Stimulated activated CD8-positive, alpha-beta memory T cell treated with anti-CD3 and anti-CD28 coated beads, Interleukin-15, amount 100 ng/mL, for 1 hour (primary cell): ENCODE measurements at places on chromosomes 13 and 19.

GRCh38 chr13:67076378-67076777 lies 153.8 kb downstream of the PCDH9 start:
- no peak for DNase-seq

DNA sequence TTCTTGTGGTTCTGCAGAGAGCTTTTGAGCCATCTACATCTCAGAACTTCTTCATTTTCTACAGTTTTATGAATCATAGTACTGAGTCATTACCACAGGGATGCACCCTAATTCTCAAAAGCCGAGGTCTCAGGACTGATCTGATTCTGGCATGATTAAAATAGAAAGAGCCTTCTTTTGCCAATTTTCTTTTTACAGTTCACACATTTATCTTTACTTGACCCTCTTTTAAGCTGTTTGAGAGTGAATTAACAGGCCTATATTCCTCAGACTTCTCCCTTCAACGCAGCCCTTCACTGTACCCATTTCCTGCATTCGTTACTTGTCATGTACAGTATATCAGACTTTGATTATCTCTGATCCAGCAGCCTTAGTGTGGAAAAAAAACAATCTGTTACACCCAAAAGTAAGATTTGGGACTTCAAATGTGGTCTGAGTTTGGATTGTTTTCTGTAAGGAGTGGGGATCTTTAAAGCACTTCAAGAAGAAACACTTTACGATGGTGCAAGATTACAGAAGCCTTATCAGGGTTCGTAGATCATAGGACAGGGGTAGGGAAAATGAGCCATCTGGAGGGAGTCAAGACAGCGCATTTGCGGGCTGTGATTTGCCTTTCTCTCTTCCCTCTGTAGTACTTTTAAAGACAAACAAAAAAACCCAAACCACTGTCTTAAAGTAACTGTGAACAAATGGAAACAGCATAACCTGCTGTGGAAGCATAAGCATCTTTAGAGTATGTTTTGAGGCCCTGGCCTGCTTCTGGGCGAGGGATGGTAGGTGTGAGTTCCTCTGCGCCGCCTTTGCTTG lies 15.3 kb upstream of the GPR183 start:
- no peak for DNase-seq

GRCh38 chr13:90713441-90714133 lies 633.9 kb upstream of the MIR17HG start:
- DNase-seq: no peak

DNA sequence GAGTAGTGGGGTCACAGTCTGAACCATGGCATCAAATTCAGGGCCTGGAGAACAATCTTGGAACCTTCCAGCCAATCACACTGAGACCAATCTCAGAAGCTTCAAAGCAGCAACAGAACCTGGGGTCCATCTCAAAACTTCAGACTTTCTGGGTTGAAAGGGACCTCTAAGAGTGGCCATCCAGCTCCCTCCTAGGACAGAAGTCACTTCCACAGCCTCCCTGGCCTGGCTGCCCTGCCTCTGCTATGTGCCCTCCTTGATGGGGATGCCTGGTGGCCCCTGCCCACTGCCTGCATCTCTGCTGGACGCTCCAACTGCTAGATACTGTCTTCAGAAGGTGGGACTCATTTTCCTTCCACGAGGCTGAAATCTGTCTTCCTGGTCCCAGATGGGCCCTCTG lies 1.8 kb downstream of the TLE2 start:
- no peak for DNase-seq

DNA sequence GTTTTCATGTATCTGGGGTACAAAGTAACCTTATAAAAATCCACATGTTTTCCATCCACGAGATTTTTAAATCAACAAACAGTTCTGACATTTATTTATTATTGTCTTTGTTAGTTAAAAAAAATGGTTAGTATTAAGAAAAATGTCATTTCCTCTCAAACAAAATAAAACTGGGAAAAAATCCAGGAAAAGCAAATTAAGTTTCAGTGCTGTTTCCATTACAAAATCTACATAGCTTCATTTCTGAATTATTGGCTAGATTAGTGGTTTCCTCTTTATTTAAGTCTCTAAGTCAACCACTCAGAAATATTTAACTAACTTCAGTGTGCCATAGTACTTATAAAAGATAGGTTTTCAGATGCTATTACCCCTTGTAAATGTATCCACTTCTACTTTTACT lies 49.1 kb downstream of the MZT1 start:
- no peak for DNase-seq

DNA sequence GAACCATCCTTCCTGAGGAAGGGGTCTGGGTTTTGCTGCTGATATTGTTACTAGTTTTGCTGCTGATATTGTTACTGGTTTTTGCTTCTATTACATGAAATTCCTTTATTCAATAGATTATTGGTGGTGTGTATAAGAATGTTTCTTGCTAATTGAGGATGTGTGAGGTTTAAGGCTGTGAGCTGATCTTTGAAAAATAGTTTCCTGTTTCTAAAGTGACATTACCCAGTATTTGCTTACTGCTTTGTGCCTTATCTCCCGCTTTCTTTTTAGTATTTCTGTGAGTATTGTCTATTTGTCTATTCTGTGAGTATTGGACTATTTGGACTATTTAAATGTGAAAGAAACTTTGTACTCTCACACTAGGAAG lies 38.2 kb upstream of the C1QTNF9 start:
- no peak for DNase-seq

GRCh38 chr13:86087244-86087643 lies 288.0 kb upstream of the SLITRK6 start:
- no peak for DNase-seq

DNA sequence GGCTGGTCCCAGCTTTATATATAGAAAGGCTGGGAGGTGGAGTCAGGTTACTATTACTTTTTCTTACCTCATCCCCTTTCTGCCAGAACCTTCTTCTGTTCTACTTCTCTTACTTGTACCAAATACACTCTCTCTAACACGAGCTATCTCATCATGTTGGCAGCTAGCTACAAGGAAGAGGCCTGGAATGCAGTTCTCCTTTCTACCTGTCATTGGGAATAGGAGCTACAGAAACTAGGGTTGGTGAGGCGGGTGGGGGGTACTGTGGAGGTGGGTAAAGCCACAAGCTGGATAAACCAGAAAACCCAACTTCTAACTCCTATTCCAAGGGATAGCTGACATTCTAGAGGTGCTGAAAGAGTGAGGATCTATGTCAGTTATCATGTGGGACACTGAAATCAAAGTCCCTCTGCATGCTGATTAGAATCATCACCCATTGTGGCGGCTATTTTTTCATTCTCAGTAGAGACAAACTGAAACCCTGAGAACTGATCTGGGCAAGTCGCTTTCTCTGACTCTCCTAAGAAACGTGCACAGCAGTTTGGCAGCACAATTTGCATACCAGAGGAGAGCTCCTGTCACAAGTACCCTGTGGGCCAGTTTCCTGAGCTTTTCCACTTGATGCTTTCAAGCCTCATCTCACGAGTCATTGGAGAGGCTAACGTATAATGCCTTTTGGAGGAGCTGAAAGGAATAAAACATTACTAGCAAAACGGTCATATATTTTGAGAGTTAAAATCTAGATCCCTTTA lies 358.1 kb downstream of the ENOX1 start:
- DNase-seq: no peak

DNA sequence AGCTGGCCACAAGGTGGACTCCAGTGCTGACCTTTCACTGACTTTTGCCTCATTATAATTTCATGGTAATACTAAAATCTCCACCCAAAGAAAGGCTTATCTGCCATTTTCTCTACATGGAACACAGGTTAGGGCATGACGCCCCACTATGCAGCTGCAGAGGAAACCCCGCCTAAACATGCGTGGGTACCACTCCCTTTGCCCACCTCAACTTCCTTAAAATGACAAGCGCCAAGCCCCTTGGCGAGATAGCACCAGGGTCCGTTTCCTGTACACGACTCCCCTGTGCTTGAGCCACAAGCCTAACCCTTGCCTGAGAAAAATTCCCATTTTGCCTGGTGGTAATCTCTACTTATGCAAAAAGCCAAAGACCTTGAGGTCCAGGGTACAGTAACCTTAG lies 36.0 kb upstream of the PABPC3 start:
- no peak for DNase-seq

DNA sequence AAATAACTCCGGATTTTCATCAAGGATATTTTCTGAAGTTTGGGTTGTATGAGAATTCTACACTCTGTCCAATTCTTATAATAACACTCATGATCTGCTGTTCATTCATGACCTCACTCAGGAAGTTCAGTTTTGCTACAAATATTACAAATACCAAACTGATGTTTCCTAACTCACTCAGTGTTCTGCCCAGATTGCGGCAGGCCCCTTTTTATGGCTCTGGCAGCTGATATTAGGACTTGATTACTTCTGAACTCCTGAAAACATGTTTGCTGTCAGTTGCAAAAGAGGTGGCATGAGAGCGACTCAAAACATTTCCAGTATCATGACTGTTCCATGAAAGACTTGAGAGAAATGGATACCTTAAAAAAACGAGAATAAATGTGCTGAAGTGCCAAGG lies 188.0 kb downstream of the RGCC start:
- no peak for DNase-seq

GRCh38 chr19:5103061-5103701 lies 134.3 kb downstream of the KDM4B start:
- no peak for DNase-seq

DNA sequence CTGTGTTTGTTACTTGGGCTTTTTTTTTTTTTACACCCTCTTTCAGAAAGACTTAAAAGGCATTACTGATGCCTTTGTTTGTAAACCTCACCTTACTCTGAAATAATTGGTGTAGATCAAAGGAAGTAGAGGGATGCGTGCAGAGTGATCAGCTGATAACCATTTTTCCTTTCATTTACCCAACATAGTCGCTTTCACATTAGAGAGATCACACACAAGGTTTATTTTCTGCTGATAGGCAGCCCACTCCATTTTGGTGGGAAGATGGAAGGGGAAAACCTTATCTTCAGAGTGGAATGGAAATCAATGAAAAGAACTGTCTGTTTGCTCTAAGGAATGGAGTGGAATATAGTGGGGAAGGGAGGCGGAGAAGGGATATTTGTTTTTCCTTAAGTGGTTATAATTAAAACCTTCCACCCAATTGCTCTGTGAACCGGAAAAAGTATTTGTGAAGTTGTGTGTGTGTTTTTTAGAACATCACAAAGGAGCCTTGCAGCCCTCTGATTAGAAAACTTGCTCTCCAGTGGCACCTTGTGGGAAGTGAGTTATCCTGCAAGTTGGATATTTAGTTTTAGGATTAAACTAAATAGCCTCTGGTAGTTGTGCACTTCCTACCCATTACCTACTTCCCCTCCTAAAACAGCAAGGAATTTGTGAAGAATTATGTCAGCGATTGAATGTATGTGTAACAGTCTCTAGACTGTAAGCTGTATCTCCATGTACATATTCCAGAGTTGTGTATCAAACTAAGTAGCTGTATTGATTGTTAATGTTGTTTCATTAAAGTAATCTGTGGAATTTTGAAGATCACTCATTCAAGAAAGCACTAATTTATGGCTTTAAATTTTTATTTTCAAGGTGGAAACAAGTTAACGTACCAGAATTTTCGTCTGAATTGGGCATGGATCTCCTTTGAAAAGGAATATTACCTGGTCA lies 76.8 kb downstream of the FREM2 start:
- DNase-seq: no peak

DNA sequence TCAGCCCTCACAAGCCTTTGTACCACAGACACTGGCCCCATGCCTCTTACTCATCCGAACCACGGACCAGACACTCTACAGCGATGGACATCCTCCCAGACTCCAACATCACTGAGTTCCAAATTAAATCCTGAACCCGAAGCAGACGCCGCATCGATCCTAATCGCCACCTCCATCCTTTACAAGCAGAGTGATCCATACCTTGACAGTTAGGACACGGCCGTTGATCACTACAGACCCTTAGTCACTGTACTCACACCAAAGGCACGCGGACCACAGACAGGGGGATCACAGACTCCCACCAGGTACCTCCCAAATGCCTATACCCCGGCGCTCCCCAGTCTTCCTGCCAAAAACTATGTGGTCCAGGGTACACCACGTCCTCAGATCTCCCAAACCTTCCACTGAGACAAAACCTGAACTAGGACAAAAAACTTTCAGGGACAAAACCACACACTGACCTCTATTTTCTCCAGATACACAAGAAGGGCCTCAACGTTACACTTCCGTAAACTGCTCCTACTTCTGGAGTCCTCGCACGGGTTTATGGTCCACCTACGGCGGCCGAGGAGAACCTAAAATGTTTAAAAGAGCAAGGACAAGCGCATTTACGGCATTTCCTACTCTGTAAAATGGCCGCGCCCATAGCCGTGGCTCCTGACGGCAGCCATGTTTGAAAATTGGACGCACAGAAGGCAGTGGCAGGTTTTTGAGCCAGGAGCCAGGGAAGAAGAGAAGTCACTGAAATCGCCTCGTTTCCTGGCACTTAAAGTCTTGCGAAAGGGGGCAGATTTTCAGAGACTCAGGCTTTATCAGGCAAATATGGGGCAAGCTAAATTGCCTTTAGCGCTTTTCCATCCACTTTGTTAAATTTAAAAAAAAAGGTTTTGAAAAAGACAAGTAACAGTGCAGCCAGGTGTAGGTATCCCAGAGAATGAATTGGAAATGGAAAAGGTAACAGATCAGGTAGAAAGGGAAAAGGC lies at the start of gene ZNF350:
Gene ZNF350 (minus strand): TSS at position 532 of the 983 bp plus-strand sequence. CDS start 12,480 bp downstream, outside the sequence.
- peak; percentile 69 for DNase-seq

DNA sequence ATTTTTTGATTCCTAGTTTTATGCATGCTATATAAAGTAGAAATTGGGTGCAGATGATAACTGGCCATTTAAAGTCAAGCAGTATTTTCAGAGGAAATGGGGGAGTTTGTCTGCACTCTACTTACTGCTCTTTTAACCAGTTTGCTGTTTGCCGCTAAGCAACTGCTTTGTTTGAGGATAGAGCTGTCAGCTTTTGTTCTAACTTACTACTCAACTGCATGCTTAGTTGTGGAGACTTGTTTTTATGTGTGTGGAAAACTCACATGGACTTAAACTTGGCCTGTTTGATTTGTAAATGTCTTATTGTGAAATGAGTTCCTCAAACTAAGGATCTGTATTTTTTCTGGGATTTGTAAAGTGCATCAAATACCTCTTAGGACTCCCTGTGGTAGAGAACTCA lies 591.1 kb downstream of the PCDH9 start:
- DNase-seq: no peak

DNA sequence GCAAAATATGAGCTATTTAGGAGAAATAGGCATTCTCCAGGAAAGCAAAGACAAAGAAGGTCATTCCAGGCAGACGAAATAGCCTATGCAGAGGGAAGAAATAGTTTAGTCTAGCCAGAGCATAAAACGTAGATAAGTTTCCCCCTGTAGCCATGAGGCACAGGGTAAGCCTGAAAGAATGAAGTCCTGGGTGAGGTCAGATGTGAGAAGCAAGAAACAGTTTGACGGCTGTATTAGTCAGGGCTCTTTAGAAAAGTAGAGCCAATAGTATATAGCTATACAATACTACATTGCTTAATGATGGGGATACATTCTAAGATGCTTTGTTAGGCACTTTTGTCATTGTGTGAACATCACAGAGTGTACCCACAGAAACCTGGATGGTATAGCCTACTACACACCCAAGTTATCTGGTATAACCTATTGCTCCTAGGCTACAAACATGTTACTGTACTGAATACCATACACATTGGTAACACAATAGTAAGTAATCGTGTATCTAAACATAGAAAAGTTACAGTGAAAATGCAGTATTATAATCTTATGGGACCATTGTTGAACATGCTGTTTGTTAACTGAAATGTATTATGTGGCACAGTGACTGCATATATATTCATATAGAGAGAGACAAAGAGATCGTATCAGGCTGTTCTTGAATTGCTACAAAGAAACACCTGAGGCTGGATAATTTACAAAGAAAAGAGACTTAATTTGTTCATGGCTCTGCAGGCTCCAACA lies 59.3 kb upstream of the WDFY2 start:
- DNase-seq: no peak
